Esophagus squamous epithelium (tissue), 5 donors: ENCODE measurements at places on chromosomes 6 and 20.

GRCh38 chr6:144295211-144295610 lies 10.1 kb downstream of the UTRN start:
- no peak for DNase-seq

- no peak for DNase-seq
These were observed 82.8 kb downstream of the TNFAIP3 start for GRCh38 chr6:137949686-137950390.

DNA sequence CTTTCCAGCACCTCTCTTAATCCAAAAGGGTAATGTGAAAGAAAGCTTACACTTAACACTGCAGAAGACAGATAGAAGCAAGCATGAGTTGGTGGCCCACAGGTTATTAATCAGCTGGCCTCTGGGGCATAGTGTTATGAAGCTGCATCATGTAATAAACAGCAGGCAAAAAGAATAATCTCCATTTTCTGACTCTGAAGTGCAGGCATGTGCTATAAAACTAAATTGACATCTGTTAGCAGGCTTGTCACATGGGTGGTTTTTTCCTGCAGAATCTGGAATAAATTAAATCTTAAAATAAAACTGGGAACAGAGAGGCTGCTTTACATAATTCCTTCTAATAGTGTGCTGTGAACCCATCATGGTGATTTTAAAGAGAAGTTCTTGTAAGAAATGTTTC lies 73.3 kb downstream of the METTL24 start:
- DNase-seq, result no peak

DNA sequence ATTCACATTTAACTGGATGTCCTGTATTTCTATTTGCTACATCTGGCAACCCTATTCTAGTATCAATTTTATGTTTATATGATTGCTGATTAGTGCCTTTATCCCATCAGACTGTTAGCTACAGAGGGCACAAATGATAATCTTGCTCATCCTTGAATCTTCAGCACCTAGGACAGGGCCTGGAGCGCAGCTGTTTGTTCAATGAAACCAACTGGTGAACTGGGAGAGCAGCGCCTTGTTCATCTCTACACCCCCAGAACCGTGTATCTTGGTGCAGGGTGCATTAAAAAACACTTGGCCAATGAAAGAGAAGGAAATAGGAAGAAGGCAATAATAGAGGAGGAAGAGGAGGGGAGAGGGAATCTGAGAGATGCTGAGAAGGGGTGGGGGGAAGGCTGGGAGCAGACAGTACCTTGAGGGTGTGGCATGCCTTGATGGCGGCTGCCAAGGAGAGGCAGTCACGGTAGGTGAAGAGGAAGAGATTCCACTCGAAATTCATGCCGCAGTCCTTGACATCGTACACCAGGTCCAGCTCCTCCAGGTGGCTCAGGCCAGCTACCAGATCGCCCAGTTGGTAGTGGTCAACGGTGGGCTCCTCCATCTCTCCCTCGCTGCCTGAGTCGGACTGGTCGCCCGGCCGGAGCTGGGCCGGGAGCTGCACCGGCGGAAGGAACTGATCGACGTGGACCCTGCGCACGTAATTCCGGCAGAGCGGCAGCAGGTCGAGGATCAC lies 15.5 kb downstream of the TMEM151B start:
- DNase-seq, result no peak

DNA sequence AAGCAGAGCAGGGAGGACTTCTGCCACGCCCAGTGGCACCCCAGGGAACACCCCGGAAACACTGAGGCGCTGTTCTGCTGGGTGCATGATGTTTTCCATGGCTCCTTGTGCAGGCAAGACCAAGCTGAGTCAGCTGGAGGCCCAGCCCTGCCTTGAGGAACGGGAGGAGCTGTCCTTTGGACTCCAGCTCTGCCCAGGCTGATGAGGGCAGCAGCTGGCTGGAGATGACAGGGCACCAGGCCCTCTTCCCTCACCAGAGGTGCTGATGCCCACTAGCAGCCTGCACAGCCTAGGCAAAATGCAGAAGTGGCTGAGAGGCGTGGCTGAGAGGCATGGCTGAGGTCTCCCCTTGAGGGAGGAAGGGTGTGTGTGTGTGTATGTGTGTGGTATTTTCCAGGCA lies 2.4 kb downstream of the C6orf132 start:
- no peak for DNase-seq

- no peak for DNase-seq
These were observed 2.8 kb upstream of the HTR1B start for GRCh38 chr6:77466055-77466450.

GRCh38 chr20:9298906-9299305 lies 215.5 kb upstream of the LAMP5 start:
- no peak for DNase-seq

DNA sequence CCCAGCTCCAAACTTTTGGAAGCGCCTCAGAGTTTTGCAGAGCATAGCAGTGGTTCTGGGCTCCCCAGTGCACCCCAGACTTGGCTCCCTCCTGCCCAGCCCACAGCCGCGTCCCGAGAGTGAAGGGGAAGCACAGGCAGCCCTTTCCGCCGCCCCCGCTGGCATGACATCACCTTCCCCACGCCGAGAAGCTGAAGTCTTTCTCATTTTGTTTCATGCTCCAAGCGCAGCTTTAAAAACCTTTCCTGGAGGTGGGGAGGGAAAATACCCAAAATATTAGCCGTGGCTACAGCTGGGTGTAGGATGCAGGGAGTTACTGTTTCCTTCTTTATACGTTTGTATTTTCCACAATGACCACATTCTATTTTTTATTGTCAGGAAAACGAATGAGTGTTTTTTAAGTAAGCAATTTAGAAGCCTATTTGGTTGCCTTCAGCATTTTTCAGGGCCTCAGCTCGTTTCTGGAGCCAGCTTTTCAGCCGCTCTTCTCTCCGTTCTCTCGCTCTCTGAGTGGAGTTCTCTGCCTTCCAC lies 72.9 kb downstream of the SNX5 start:
- no peak for DNase-seq
